ENCODE measurements at places on chromosomes 13 and 19.
A peak's percentile ranks its signal among the peaks of the same experiment; 100 is the strongest.

- DNase-seq, result no peak
Observed at GRCh38 chr19:38670921-38671398, 23.5 kb downstream of the ACTN4 start.

DNA sequence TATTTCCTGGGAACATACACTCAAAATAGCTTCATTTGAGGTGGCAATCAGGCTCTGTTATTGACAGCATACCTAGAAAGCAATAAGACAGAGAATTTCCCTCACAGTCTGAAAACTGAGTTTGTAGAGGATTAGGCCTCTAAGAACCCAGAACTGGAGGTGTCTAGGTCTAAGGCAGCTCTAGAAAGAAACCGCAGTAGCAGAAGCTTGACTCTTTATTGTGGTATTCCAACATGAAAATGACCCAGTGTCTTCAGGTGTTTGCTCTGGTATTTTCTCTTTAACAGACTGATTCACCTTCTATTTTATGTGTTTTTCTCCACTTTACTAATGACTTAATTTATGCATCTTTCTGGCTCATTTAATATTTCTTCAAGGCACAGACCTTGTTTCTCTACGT, 8.5 kb downstream of the COG6 start:
- no peak for DNase-seq

GRCh38 chr19:3590991-3591659, 5.8 kb downstream of the GIPC3 start:
- no peak for DNase-seq

GRCh38 chr19:12792051-12792852, 966 bp downstream of the JUNB start:
- DNase-seq, result peak; percentile 62
